Right cardiac atrium (tissue), 5 donors: ENCODE measurements at places on chromosomes 2 and 18. TPM values are rescaled to one million over a fixed set of nuclear protein-coding genes. Genes with fewer than 3 reads are reported as not detected.
A peak's percentile ranks its signal among the peaks of the same experiment; 100 is the strongest.

GRCh38 chr2:214737188-214737587 is 72.3 kb downstream of the BARD1 start:
- no peak for DNase-seq

The SNORC gene
- 0.86 TPM for total RNA-seq

DNA sequence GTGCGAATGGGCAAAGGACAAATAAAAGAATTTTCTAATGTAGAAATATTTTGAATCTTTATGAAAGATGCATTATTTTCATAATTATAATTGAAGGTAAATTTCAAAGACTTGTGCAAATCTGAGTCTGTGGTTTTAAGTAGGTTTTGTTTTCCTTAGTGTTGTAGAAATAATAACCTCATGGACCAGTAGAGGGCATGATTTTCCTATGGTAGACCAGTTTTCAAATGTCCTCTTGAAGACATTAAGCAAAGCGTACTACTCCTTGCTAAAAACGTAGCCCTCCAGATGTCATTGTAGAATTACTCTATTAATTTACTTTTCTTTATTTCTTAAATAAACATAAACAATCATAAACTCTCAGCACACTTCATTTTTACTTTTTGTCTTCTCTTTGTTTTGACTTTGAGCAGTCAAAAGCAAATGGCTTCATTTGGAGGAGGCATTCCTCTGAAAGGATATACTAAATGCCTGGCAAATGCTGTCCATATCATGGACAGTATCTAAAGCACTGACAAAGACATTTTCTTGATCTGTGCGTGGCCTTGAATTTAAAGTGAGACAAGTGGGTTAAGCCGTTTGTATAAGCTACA is 85.8 kb upstream of the FAM237A start:
- DNase-seq: no peak

DNA sequence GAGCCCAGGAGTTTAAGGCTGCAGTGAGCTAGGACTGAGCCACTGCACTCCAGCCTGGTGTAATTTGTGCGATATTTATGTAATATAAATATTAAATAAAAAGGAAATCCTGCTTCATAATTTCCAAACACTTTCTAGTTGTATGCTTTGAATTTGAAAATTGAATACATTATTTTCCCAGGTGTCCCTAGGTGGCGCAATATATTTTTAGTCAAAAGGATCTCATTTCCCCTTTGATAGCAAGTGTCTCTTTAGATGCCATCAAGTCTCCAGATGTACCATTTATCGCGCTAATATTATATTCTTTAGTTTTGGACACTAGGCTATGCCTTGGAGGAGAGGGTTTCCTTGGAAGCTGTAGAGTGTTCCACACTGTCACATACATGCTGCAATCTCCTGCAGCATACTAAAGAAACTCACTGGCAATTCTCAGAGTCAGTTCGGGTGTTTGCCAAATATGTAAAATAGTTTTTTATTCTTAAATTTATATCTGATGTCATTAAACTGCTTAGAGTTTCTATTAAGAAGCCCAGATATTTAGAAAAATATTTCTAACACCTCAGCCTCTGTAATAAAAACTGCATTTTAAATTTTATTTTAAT is 5.6 kb upstream of the WDR7 start:
- no peak for DNase-seq

DNA sequence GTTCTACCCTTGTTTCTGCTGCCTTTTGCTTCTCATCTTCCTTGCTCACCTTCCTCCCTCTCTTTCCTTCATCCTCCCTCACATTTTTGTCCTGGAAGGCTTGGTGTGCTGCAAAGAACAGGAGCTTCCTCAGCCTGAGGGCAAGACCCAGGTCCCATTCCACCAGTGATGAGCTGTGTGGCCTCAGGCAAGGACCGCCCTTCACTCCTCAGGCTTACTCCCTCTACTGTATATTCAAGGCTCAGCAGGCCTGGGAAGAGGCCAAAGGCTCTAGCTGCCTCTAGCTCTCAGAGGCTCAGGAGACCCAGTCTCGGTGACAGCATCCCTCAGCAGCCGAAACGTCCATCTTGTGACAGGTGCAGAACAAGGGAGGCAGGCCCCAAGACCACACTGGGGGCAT is 97.5 kb downstream of the MRO start:
- no peak for DNase-seq

DNA sequence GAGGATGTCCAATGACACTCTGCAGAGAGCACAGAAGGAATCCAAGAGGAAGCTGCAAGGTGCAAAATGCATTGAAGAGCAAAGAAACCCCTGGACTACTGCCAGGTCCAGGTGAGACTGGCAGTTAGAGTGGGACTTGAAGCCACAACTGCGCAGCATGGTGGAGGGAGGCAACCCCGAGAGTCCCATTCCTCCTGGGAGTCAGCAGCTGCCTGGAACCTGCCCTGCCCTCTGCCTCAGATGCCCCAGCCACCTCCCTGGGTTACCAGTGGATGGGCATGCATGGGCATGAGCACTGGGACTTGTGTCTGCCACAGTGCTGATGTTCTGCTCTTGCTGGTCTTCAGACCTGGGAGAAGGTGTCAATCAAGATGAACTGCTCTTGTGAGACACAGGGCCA is 43.2 kb downstream of the ANKMY1 start:
- no peak for DNase-seq

The EFR3B gene
- total RNA-seq: 4.8 TPM

DNA sequence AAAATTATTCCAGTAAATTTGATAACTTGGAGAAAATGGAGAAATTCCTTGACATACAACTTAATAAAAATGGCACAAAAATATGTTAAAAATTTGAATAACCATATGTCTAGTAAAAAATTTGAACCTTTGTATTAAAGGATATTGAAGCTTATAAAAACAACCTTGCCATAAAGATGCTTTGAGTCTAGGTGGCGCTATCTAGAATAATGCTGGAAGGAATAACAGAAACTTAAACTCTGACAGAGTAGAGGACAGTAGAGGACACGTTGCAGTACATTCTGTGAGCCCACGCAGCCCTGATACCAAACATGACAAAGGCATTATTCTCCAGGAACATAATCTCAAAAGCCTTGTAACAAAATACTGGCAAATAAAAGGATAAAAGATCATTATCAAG is 44.7 kb upstream of the ALKAL2 start:
- no peak for DNase-seq

DNA sequence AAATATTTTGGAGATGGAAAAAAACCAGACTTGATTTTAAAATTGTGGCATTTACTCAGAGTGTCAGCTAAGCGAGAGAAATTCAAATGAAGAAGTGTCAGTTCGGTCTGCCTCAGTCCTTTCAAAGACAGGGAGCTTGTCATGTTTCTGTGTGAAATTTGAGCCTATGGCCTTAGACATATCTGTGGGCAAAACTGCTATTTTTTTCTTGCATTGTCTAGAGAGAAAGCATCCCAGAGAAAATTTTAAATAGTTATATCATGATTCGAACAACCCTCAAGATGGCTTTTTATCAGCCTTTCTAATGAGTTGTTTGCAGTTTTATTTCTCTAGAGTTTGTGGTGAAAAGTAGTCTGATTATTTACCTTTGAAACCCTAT is 50.2 kb upstream of the KCNE4 start:
- no peak for DNase-seq

DNA sequence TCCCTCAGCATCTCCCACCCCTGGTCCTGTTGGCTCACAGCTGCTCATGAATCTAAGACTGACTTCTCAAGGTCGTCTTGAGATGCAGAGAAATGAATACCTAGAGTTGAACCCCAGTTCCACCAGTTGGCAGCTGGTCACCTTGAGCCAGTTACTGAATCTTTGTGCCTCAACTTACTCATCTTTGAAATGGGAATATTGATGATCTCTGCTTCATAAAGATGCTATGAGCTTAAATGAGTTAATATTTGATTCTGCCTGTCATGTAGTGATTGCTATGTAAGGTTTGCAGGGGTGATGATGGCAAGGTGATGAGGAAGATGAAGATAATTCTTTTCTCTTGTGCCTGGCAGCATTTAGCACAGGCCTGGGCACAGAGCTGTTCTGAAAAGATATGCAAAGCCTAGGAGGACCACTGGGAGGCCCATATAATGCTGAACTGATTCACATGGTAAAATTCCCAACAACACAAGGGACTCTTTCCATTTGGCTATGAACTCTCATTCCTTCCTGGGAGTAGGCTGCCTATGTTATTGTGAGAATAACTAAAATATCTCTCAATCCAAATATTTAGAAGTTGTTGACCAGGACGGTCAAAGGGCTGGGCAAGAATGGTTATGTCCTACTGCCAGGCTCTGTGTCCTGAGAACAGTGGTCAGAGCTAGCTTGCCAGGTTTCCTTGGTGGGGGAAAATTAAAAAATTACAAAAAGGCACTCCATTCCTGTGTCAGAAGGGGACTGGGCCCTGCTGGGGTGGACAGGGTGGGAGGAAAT is 70.9 kb downstream of the APOB start:
- no peak for DNase-seq

The CHST9 gene
- total RNA-seq: 0.57 TPM

DNA sequence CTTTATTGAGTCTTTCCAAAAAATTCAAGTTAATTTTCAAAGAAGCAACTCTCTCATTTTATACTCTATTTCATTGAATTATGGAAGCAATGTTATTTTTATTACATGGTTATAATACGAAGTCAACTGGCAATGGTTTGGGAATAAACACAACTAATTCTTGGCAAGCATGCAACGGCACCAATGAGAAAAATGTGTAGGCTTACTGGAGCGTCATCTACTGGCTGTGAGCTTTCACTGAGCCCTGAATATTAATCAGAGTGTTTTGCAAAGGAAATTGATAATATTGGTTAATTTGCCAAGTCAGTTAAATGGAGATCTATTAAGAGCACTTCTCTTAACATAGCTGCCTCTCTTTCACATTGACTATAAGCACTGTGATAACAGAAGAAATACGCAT is 163.9 kb downstream of the IKZF2 start:
- no peak for DNase-seq

DNA sequence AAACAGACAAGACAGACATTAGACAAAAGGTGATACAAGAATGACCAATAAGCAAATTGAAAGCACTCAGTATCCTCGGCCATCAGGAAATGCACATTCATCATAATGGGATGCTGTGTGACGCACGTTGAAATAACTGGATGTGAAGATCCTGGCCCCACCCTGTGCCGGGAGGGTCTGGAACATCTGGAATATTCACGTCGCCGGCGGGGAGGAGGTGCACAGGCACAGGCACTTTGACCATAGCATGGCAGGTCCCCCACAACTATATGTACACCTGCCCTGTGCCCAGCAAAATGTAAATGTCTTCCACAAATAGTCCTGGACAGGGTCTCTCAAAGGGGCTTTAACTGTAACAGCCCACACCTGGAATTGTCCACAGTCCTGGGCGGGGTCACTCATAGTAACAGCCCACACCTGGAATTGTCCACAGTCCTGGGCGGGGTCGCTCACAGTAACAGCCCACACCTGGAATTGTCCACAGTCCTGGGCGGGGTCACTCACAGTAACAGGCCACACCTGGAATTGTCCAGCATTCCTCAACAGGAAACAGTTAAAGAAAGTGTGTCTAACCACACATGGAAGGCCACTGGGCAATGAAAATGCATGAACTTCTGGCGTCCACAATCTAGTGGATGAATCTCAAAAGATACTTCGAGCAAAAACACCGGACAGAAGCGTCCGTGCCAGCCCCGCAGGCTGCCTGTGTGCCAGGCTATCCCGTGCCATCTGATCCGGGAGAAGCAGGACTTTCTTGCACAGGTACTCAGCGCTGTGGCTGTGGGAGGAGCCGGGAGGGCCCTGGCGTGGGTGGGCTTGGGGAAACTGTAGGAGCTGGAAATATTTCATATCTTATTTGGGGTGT is 113.4 kb downstream of the RTP5 start:
- DNase-seq: no peak

- no peak for DNase-seq
Observed at GRCh38 chr2:6749962-6750361, 115.7 kb downstream of the CMPK2 start.

- no peak for DNase-seq
Observed at GRCh38 chr2:105571445-105571987, 172.7 kb upstream of the FHL2 start.

The AKAIN1 gene
- not detected for total RNA-seq

- DNase-seq: no peak
Observed at GRCh38 chr2:78757191-78757590, 268.3 kb upstream of the REG3G start.

- DNase-seq: no peak
Observed at GRCh38 chr2:220703279-220703678, 868.8 kb downstream of the EPHA4 start.

The AOX1 gene
- 19.8 TPM for total RNA-seq

The SLC9A4 gene
- not detected for total RNA-seq

GRCh38 chr2:112980537-112980936 is 2.7 kb downstream of the IL36G start:
- DNase-seq: no peak

GRCh38 chr2:38217401-38218188 is 141.6 kb upstream of the CYP1B1 start:
- no peak for DNase-seq

DNA sequence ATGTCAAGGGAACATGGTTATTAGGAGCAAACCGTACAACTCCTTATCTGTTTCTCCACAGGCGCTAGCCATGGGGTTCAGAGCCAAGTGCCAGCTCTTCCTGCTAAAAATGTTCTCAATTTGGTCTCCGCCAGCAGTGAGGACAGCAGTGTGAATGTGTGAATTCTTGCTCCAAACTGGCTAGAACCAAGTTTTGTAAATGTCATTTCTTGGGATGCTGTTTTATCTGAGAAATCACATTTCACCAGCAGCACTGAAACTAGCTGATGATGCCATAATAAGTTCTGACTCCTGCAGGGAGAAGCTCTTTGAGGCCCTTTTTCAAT is 140.6 kb upstream of the LGALSL start:
- DNase-seq: peak; percentile 65

DNA sequence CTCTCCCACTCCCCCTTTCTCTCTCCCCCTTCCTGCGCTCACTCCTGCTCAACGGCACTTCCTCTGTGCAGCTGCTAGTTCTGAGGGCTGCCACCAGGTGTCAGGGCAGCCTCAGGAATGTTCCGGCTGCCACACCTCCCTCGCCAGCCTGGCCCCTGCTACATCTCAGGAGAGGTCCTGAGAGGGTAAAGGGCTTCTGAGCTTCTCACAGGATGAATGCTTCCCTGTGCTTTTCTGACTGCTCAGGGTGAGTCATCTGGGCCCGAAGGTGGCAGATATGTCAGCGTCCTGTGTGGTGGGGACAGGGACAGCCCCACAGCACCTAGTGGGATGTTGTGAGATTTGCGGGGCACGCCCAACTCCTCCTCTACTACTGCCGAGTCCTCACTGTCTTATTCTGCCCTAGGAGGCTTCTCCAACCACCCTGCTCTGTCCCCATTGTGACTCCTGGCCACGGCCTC is 49.0 kb downstream of the PLEKHB2 start:
- peak; percentile 55 for DNase-seq

DNA sequence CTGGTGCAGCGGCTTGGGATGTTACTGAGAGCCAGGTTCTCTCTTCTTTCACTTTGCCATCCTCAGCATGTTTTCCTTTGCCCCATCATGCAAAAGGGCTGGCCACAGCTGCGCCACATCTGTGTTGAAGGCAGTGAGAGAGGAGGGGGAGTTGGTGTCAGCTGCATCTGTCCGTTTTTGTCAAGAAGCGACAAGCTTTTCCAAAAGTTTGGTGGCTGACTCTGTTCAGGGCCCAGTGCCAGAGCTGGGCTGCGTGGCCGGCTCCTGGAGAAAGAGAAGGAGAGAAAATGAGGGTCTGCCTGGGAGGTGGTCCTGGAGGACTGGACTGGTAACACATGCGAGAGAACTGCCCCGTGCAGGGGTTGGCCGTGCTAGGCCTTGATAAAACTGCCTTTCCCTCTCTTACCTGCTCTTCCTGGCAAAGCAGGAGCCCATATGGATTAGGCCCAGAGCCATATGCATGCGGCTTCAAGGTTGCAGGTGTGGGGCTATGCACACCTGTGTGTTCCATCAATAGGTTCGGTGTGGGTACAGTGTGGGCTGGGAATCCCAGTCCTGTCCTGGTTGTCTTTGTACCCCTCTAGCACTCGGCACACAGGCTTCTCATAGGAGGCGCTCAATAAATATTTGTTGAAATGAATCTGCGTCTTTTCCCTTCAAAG is 9.0 kb downstream of the RNF144A start:
- DNase-seq: no peak

The COA5 gene
- total RNA-seq: 30.4 TPM
